Activated T-helper 1 cell treated with anti-CD3 and anti-CD28 coated beads, Interleukin-2, amount 50 U/mL, for 16 hours (primary cell): ENCODE measurements at places on chromosomes 12 and 14.
A peak's percentile ranks its signal among the peaks of the same experiment; 100 is the strongest.

DNA sequence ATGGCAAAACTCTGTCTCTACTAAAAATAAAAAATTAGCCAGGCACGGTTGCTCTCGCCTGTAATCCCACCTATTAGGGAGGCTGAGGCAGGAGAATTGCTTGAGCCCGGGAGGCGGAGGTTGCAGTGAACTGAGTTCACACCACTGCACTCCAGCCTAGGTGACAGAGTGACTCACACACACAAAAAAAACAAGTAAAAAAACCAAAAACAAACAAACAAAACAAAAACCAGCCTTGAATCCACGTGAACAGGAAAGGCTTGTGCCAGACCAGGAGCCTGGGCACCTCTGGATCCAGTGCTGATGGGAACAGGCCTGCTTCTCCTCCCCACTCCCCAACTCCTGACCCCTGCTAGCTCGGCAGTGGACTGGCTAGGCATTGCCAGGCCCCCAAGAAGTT lies 3.5 kb downstream of the FOXN4 start:
- no peak for DNase-seq

DNA sequence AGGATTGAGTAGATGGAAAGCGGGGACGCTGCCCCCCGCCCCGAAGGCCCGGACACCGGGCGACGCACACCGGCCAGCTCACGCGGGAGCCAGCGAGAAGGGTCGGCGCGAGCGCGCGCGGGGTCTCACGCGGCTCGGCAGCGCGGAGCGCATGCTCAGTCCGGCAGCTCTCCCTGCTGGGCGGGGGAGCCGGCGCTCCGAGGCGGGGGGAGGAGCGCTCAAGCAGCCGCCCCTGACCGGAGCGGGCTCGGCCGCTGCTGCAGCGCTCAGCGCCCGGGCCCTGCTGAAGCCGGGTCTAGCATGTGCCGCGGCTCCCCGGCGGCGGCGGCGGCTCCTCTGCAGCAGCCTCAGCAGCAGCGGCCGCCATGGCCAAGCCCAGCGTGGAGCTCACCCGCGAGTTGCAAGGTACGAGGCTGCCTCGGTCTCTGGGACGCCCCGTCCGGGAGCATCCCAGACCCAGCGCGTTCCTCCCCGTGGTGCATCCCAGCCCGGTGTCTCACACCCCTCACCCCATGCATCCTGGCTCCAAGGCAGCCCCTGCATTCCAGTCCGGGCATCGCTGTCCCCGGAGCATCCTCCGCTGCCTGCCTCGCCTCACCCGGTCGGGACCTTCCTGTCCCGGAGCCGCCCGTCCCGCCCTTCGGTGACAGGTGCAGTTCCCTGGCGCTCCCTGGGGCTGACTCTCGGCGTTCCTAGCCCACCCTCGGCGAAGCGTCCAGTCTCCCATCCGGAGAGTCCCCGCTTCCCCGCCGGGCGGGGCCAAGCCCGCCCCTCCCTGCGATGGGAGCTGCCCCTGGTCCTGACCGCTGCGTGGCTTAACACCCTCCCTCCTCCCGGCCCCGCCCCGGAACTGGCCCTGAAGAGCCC lies at the start of gene CARMIL3:
Gene CARMIL3, plus strand, starts transcription at position 221 of the 867 bp plus-strand sequence. Its CDS starts 145 bp downstream, at position 366.
- DNase-seq, result peak; percentile 39

DNA sequence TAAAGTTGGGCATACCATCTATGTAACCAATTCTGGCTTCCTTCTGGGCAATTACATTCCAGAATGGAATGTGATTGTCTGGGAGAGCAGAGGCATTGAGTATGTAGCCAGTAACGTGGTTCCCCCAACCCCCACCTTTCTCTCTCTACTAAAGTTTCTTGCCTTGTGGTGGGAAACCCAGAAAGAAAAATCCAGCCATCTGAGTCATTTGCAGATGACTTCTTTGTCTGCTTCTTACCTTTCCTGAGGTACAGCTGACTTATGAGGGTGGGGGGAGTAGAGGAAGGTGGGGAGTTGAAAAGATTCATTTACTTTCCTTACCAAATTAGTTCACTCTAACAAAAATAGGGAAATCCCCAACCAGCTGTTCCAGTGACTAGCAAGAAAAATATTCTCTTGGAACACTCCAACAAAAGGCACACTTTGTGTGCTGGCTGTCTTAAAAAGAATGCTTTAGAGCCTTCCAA lies 112.1 kb upstream of the FRMD6 start:
- no peak for DNase-seq

DNA sequence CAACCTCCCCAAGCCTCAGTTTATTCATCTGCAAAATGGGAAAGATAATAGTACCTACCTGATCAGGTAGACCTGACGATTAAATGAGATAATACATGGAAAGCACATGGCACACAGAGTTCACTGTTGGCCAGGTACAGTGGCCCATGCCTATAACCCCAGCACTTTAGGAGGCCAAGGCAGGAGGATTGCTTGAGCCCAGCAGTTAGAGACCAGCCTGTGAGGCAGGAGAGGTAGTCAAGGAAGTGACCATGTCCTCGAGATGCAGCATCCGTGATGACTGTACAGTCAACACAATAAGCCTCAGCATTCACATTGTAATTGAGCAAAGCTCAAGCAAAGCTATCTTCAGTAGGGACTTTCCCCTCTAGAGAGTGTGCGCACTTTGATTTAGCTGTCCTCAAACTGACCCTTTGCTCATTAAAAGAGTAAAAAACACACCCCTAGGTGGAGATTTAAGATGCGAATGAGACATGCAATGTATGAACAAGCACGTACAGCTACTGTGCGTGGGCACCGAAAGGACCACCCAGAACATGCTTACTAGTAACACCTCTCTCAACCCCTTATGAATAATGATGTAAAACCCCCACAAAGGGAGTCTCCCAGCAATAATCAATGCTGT lies 9.9 kb downstream of the ISCU start:
- no peak for DNase-seq

GRCh38 chr12:15707516-15708199 lies 81.5 kb downstream of the EPS8 start:
- no peak for DNase-seq

- DNase-seq, result no peak
Measured at GRCh38 chr14:96745500-96746051, 51.6 kb upstream of the VRK1 start.

GRCh38 chr12:53199700-53200099 lies 7.4 kb downstream of the ITGB7 start:
- no peak for DNase-seq

- no peak for DNase-seq
Measured at GRCh38 chr14:77549451-77549850, 50.8 kb upstream of the ISM2 start.

- no peak for DNase-seq
Measured at GRCh38 chr14:87042354-87042753, 950.6 kb downstream of the GALC start.

- peak; percentile 66 for DNase-seq
Measured at GRCh38 chr14:92686900-92687427, 61.5 kb downstream of the LGMN start.

- peak; percentile 46 for DNase-seq
Measured at GRCh38 chr12:6451348-6452244, at the start of gene TAPBPL. TSS of gene TAPBPL (plus strand) at chr12:6452042. CDS start at chr12:6452249, 207 bp downstream.

- DNase-seq, result no peak
Measured at GRCh38 chr12:92139634-92140150, 6.0 kb downstream of the BTG1 start.

DNA sequence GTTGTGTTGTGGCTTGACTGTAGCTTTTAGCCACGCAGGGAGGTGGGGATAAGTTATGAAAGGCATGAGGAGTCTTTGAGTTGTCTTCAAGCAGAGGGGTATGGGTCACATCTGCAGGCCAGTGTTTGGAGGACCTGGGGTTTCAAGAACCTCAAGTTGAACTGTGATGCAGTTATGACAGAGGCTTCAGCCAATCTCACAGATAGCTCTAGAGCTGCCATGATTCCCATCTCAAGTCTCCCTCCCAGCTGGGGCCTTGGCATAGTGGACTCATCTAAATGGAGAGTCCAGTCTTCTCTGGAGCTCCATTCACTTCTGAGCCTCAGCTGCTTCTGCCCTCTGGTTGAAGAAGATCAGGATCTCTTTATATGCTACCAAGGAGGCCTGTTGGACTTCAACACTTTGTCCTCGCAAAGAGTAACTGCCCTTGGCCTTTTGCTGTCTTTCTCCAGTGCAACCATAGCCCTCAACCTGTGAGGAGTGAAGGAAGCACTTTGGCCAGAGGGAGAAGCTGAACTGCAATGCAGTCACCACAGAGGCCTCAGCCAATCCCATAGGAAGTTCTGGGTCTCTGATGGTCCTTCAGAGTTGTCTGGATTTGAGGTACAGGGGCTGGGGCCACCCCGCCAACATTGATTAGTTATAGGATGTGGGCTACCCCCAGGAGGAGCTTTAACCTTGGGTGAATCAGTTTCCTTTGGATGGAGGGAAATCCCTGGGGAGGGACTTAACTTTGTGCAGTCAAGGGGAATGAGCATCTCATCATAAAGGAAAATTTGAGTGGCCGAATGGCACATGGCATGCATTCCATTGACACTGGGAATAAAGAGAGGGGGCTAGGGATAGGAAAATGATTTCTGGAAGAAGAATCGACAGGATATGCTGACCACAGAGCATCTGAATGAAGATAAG lies 230.5 kb downstream of the PCNX1 start:
- DNase-seq, result no peak

DNA sequence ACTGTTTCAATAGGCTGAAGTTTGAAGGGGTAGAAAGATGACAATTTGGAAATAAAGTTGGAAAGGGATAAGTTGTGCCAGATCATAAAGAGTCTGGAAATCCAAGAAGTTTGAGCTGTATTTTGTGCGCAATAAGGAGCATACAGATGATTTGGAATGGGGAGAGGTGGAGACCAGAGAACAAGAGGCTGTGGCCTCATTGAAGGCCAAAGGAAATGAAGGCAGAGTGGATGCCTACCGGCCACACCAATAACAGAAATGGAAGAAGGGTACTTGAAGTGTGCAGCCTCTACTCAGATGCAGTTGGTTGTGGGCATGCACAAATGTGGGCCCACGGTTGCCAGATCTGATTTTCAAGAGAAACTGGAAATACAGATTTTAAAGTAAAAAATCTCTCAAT lies 2.4 kb downstream of the IFT81 start:
- no peak for DNase-seq

- no peak for DNase-seq
Measured at GRCh38 chr14:105018414-105018813, 2.5 kb downstream of the CDCA4 start.

GRCh38 chr12:123397400-123397799 lies 13.5 kb downstream of the KMT5A start:
- DNase-seq, result no peak

- DNase-seq, result no peak
Measured at GRCh38 chr14:100823413-100824080, 2.4 kb upstream of the MEG3 start.
